ENCODE measurements at places on chromosomes 5 and 9.

GRCh38 chr9:132630116-132630515, 39.7 kb downstream of the DDX31 start:
- no peak for DNase-seq

- no peak for DNase-seq
Observed at GRCh38 chr5:103374473-103374963, 116.0 kb downstream of the MACIR start.

GRCh38 chr5:125870256-125870655, 553.0 kb upstream of the GRAMD2B start:
- no peak for DNase-seq

- no peak for DNase-seq
Observed at GRCh38 chr5:16538006-16538405, 72.4 kb upstream of the ZNF622 start.

DNA sequence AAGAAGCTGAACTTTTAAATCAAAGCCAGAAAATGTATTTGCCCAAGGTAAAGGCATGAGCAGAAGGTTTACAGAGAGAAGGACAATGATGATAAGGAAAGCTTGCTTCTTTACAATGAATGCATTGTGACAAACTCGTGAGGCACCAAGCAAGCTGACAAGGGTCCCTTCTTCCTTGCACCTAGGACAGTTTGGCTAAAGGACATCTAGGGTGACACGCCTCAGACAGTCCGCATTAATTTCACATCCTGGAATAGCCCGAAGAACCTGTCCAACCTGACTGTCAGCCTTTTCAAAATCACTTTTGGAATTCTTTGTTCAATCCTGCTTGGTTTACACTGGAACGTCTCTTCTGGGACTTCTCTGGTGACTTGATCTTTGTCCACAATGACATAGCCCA, 146.4 kb upstream of the MAP3K1 start:
- no peak for DNase-seq

DNA sequence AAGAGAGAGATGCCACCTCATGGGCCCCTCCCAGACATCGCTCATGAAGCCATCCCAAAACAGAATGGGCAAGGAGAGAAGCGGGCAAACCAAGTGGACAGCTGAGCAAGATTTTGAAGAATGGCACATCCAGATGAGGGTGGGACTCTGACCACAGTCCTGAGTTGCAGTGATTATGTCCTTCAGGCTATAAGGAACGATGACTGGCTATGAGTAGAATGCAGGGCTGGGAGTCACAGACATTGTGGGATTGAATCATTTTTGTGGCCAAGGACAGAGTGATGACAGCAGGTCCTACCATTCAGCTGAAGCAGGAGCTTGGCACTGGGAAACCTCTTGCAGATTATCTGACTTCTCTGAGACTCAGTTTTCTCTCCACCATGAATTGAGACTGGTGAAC, 245.7 kb upstream of the SLC30A5 start:
- DNase-seq: no peak

- DNase-seq: no peak
Observed at GRCh38 chr5:154477382-154478223, 424 bp downstream of the HAND1 start.

DNA sequence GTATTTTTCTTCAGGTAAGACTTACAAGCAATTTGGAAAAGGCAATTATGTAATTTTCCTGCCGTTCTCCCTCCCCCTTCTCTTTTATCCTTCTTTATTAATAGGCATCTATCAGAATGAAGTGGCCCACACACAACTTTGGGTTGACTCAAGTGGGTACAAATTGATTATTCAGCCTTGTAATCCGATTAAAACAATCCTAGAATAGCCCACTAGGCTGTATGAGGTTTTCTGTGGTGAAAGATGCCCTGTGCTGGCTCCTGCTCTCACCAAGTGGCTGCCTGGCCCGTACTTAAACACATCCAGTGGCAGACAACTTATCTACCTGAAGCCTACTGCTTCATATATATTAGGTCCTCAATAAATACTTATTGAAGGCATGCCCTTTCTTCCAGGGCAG, 177.3 kb upstream of the C9orf72 start:
- DNase-seq: no peak

- no peak for DNase-seq
Observed at GRCh38 chr5:2748861-2749513, 2.5 kb downstream of the IRX2 start.

Data from activated CD4-positive, alpha-beta T cell treated with anti-CD3 and anti-CD28 coated beads, Interleukin-10, Interleukin-2, amounts not matched to agents 100 ng/mL and 50 ng/mL, durations not matched to agents 16 hours and 8 hours (primary cell).